Stimulated activated CD8-positive, alpha-beta memory T cell treated with anti-CD3 and anti-CD28 coated beads, Interleukin-7, amount 100 ng/mL, for 1 hour (primary cell): ENCODE measurements at places on chromosomes 16 and 17.

- peak; percentile 5 for DNase-seq
These were observed 15.0 kb downstream of the MYH13 start for GRCh38 chr17:10357768-10358167.

- DNase-seq, result no peak
These were observed 23.4 kb downstream of the PIK3R5 start for GRCh38 chr17:8941980-8942622.

- DNase-seq, result no peak
These were observed 33.8 kb downstream of the EPN2 start for GRCh38 chr17:19270704-19271611.

GRCh38 chr16:67499106-67499505 lies 15.8 kb upstream of the AGRP start:
- no peak for DNase-seq

- DNase-seq, result no peak
These were observed 6.1 kb upstream of the CALB2 start for GRCh38 chr16:71352466-71352865.

DNA sequence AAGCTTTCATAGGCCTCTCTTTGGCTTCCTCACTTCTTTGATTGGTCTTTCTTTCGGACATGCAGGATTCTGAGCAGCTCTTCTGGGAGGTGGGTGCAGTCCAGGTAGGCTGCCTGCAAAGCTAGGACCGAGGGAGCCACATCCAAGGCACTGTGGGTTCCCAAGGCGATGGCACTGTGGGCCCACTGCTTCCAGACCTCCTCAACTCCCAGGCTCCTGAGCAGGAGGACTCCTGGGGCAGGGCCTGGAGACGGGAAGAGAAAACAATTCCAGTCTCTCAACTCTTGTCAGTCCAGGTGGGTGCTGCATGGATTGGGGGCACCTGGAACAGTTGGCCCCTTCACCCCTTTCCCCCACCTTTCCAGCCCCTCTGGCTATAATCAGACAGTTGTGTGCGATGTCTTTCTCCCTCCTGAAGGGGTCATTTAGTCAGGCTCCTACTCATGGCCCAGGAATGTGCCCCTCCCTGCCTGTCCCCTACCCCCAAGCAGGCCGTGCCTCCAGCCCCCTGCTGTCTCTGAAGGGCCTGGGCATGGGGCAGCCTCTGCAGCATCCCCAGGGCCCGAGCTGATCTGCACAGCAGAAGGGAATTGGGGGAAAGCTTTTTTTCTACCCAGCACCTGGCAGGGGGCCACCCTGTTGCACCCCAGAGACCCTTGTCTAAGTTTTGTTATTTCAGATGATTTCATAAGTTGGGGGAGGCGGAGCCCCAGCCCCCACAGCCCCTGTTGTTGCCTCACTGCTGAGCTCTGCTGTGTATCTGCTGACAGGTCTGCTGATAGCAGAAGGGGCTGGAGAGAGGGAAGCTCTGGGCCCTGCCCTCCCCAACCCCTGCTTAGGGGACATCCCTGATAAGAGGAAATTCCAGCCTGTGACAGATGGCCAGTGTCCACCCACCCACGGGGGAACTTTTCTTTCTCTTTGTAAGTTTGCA lies 330.3 kb downstream of the SEC14L1 start:
- no peak for DNase-seq
